ENCODE measurements at places on chromosomes 11 and 22. TPM values are rescaled to one million over a fixed set of nuclear protein-coding genes. Genes with fewer than 3 reads are reported as not detected.

DNA sequence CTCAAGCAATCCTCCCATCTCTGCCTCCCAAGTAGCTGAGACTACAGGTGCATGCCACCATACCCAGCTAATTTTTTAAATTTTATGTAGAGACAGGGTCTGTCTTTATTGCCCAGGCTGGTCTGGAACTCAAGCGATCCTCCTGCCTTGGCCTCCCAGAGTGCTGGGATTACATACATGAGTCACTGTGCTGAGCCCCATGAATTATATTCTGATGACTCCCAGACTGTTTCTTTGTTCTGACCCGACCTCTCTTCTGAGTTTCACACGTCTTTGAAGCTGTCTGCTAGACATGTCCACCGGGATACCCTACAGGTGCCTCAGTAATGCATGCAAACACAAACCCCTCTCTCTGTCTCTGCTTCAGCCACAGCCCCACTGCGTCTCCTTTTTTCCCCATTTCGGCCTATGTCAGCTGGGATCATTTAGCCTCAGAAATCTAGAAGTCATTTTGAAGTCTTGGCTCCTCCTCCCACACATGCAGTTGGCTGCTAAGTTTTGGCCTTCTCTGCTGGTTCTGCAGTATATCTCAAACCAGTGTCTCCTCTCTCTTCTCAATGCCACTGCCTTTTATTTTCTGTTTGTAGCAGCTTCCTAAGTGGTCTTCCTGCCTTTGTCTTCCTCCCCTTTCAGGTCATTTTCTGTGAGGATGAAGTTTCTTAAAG lies 4.8 kb downstream of the VPS26B start:
- DNase-seq = no peak

GRCh38 chr22:37337204-37337943 lies 55.1 kb downstream of the CYTH4 start:
- peak; percentile 53 for DNase-seq

GRCh38 chr11:123601136-123601535 lies 53.3 kb downstream of the SCN3B start:
- DNase-seq = peak; percentile 53

Gene UQCC3
- total RNA-seq = 31.3 TPM

DNA sequence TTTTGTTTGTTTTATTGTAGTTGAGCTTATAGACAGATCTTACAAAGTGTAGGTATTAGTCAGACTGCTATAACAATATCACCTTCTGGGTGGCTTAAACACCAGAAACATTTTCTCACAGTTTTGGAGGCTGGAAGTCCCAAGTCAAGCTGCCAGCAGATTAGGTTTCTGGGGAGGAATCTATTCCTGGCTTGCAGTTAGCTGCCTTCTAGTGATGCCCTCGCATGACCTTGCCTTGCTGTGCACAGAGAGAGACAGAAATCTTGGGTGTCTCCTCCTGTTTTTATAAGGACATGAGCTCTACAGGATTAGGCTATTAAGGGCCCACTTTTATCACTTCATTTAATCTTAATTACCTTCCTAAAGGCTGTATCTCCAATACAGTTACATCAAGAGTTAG lies 1635.2 kb downstream of the FAM181B start:
- DNase-seq = no peak

Gene ASPHD2
- 4.2 TPM for total RNA-seq

Gene RIMBP3C
- total RNA-seq = 0.63 TPM

GRCh38 chr11:119391275-119391674 lies 9.8 kb upstream of the USP2 start:
- no peak for DNase-seq

Gene KLHDC7B
- 2.4 TPM for total RNA-seq

DNA sequence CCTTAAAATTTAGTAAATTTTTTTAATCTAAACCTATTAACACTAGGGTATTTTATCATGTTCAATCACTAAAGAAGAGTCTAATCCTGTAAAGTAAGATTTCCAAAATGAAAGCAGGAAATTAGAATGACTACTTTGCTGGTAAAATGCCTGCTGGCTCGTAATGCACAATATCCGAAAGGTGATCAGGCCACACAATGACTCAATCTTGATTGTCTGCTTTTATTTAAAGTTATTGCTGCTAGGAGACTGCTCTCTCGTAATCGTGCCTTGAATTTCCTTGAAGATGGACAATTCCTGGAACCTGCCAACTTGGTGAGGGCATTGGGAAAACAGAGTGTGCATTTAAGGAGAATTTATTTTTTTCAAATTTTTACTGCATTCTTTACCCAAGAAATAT lies 1786.5 kb upstream of the RAG2 start:
- DNase-seq = no peak

DNA sequence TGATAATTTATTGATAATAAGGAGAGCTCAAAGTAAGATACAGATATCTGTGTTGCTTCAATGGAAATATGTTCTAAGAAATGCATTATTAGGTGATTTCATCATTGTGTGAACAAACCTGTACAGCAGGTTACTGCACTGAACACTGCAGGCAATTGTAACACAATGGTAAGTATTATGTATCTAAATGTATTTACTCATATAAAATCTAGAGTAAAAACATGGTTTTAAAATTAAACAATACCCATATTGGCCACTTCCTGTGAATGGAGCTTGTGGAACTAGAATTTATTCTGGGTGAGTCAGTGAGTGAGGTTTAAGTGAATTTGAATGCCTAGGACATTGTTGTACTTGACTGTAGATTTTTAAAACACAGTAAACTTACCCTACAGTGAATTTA lies 722.9 kb upstream of the RAG2 start:
- DNase-seq = no peak

Gene OR8G1
- total RNA-seq = not detected

- no peak for DNase-seq
Observed at GRCh38 chr11:110455718-110456117, 26.0 kb downstream of the FDX1 start.

DNA sequence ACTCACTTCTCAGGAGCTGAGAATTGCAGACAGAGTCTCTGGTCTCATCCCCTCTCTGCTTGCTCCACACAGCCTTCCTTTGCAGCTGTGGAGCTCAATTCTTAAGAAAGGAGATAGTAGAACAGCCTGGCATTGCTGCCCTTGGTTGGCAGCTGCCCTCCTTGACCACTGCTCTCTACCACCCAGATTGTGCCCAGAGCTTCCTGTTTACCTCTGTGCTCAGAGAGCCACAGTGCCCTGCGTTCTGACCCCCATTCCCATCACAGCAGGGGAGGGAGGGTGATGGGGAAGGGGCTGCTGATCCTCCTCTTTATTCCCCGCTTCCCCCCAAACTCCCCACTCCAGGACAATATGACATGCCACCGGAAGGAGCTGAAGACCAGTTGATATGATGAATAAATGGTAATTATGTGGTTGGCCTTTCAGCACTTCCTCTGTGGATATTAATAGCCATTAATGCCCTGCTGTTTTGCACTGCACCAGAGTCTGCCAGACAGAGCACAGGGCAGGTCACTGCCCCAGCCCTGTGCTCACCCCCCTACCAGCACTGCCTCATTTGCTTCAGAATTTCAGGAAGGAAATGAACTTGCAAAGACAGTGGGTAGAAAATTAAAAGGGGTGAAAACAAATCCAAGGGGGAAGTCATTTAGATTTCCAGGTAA lies 426.8 kb upstream of the CADM1 start:
- DNase-seq = no peak

- no peak for DNase-seq
Observed at GRCh38 chr11:132042296-132042695, 671.9 kb downstream of the NTM start.

DNA sequence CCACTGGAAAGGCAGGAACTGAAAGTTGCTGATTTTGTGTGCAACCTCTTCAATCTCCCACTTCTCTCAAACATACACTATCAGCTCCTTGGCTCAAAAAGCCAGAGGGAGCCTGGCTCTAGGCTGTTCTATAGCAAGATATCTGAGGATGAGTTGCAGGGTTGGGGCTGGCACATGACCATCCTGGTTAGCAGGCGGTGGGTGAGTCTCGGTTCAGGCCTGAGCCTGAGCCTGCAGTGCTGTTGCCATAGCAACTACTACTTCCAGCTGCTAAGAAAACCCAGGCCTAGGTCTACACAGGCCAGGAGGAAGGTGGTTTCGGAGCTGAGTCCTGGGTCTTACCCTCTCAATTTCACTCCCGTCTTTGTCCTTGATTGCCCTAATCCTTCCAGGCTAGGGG lies 39.0 kb downstream of the CWC15 start:
- DNase-seq = peak; percentile 37

DNA sequence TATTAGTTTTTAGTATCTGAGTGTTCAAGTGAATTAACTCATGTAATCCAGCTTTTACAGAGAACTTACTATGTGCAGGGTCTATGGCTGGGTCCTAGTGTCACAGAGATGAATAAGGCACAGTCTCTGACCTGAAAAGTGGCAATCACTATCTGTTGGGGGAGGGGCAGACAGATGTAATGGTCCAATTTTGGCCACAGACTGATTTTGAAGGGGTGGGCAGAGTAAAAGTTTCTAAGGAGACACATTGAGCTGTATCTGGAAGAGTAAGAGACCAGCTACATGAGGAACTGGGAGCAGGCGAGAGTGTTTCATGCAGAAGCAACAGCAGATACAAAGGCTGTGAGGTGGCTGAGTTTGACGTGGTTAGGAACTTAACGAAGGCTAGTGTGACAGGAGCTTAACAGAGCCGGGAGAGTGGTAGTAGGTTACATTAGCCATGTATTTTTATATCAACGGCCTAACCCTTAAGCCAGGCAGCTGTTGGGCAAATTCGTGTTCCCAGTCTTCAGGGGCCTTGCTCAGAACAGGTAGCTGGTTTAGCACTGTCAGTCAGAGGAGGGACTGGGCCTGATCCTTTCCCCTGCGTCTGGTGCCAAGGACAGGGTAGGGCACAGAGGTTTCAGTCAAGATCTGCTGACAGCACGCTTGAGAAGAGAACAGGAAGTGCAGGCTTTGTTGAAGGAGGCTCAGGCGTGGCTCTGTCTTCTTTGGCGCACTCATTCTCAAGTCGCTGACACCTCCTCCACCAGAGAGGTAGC lies 1.4 kb upstream of the STIM1 start:
- no peak for DNase-seq

- no peak for DNase-seq
Observed at GRCh38 chr11:83116015-83116641, 40.8 kb upstream of the PCF11 start.

DNA sequence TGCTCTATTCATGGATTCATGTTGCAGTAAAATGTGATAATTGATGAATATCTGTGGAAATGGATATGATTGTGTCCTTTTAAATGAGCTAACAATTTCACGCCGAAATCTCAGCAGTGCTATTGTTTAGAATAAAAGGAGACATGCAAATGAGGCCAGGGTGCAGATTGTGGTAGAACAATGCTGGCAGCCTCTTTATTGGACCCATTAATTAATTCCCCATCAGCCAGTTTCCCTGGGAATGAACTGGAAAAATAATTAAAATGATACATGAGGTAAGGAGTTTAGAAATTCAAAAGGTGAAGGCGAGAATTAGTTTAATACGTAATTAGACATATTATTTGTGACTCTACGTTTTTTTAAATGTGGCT lies 306.2 kb downstream of the TBC1D22A start:
- DNase-seq = no peak

- no peak for DNase-seq
Observed at GRCh38 chr22:35894464-35894878, 134.2 kb downstream of the RBFOX2 start.

GRCh38 chr22:47610764-47611163 lies 848.3 kb downstream of the TBC1D22A start:
- DNase-seq = no peak

DNA sequence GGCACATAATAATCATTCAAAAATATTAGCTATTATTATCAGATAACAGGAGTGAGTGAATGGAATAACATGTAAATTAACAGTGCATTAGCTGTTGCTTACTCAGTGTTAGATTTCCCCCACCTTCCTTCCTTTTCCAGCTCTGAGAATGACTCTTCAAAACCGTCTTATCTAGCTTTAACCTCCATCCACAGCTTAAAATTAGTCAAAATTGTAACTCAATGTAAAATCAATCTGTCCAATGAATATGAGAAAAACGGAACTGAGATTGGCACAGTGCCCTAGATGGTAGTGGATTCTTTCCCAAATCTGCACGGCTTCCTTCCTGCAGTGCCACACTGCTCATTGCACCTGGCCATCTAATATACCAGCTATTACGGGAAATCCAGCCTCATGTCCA lies 156.8 kb upstream of the BDNF start:
- DNase-seq = no peak

Gene NXPE2
- not detected for total RNA-seq

- no peak for DNase-seq
Observed at GRCh38 chr22:43812890-43813289, 785 bp upstream of the EFCAB6 start.

GRCh38 chr11:4491878-4492606 lies 9.6 kb downstream of the OR52K1 start:
- DNase-seq = peak; percentile 5

Gene LRRC10B
- total RNA-seq = 0.27 TPM

- peak; percentile 21 for DNase-seq
Observed at GRCh38 chr11:107999759-108000455, 8.8 kb upstream of the CUL5 start.

Data from fibroblast of the aortic adventitia (primary cell).